ENCODE measurements at places on chromosomes 13 and 19. TPM values are rescaled to one million over a fixed set of nuclear protein-coding genes. Genes with fewer than 3 reads are reported as not detected.

- H3K36me3 ChIP-seq, result no peaks in the 10 kb centered on the region
- no peaks in the 10 kb centered on the region for H3K4me1 ChIP-seq
- no peak overlapping the region for H3K27ac ChIP-seq
- H3K4me3 ChIP-seq, result no peak overlapping the region
These were observed 538.9 kb downstream of the RFC3 start for GRCh38 chr13:34356686-34357434.

DNA sequence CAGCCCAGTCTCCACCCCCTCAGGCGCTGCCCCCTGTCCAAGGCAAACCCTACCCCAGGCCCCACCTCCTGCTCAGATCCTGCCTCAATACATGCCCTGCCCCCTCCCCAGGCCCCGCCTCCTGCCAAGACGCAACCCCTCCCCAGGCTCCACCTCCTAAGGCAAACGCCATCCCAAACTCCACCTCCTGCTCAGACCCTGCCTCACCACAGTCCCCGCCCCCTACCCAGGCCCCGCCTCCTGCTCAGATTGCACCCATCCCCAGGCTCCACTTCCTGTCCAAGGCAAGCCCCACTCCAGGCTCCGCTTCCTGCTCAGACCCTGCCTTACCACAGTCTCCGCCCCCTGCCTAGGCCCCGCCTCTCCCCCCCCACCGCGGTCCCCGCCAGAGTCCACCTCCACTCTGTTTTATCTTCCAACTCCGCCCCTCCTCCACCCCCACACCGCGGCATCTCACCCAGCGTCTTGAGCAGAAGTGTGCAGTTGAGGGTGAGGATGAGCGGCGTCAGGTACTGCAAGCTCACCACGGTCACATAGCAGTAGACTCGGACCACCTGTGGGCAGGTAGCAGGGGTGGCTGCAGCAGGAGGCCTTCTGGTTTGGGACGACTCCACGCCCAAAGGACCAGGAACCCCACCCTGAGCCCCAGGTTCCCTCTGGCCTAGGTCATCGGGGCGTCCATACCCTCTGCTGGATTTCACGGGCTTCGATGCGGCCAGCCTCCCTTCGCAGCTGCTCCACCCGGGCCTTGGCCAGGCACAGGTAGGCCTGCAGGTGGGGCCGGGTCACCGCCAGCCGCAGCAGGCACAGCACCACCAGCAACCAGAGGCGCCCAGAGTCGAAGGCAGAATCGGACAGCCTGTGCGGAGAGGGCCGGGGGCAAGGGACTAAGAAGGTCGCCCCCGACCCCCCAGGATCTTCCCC, 17.7 kb downstream of the TMEM161A start:
- H3K4me1 ChIP-seq, result no peaks in the 10 kb centered on the region
- no peak overlapping the region for H3K4me3 ChIP-seq
- no peak for DNase-seq
- H3K36me3 ChIP-seq, result peaks cover 37% of the 10 kb centered on the region
- H3K27ac ChIP-seq, result no peak overlapping the region

GRCh38 chr19:46480415-46480814, 9.1 kb upstream of the PNMA8A start:
- no peaks in the 10 kb centered on the region for H3K36me3 ChIP-seq
- no peak for DNase-seq
- H3K4me3 ChIP-seq, result no peak overlapping the region
- H3K4me1 ChIP-seq, result peaks cover 5% of the 10 kb centered on the region
- H3K27me3 ChIP-seq, result peaks cover 6% of the 10 kb centered on the region

The PRRG2 gene
- 0.88 TPM for total RNA-seq

- no peak overlapping the region for H3K27ac ChIP-seq
- no peaks in the 10 kb centered on the region for H3K4me1 ChIP-seq
- H3K4me3 ChIP-seq, result no peak overlapping the region
- no peaks in the 10 kb centered on the region for H3K36me3 ChIP-seq
These were observed 217.2 kb upstream of the HTR2A start for GRCh38 chr13:47114030-47114429.

DNA sequence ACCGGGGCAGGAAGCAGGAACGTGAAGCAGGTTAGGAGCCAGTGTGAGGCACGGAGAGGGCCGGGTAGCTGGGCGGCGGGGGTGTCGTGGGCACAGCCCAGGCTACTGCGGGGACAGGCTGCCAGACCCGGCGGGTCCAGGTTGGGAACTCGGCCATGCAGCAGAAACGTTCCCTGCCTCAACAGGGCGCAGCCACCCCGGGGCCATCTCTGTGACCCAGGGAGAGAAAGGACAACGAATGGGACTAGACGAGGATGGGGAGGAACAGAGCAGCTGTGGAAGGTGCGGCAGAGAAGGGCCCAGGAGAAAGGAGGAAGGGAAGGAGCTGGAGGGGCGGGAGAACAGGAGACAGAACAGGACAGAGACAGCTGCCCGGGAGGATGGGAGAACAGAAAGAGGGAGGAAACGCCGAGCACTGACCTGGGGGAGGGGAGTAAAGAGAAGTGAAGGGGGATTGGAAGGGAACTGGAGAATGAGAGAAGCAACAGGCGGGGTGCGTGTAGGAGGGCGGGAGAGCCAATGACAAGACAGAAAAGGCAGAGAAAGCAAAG, 12.9 kb upstream of the GARIN5A start:
- H3K4me3 ChIP-seq, result no peak overlapping the region
- H3K36me3 ChIP-seq, result no peaks in the 10 kb centered on the region
- H3K27me3 ChIP-seq, result peaks cover 6% of the 10 kb centered on the region
- H3K27ac ChIP-seq, result no peak overlapping the region
